Activated T-helper 1 cell treated with anti-CD3 and anti-CD28 coated beads, Interleukin-2, amount 50 U/mL, for 16 hours (primary cell): ENCODE measurements at places on chromosomes 6 and 20.

- DNase-seq = no peak
Observed at GRCh38 chr6:28078050-28078449, 2.3 kb upstream of the ZNF165 start.

- DNase-seq = no peak
Observed at GRCh38 chr6:33427585-33428223, 7.8 kb downstream of the SYNGAP1 start.

DNA sequence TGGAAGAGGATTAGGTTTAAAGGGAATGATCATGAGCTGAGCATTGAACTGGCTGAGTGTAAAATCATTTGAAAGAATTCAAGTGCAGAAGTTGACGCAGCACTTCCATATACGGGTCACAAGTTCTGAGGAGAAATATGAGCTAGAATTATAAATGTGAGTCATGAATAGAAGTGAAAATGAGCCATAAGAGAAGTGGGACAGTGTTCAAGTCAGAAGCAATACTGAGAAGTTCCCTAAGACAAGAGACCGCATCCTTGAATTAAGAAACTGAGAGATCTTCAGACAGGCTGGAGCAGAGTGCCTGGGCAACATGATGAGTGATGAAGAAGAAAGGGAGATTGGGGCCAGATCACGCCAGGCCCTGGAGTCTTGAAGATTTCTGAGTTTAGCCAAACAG lies 209.7 kb downstream of the TBX18 start:
- DNase-seq = no peak

- no peak for DNase-seq
Observed at GRCh38 chr6:62775427-62776022, 435.7 kb upstream of the FKBP1C start.

DNA sequence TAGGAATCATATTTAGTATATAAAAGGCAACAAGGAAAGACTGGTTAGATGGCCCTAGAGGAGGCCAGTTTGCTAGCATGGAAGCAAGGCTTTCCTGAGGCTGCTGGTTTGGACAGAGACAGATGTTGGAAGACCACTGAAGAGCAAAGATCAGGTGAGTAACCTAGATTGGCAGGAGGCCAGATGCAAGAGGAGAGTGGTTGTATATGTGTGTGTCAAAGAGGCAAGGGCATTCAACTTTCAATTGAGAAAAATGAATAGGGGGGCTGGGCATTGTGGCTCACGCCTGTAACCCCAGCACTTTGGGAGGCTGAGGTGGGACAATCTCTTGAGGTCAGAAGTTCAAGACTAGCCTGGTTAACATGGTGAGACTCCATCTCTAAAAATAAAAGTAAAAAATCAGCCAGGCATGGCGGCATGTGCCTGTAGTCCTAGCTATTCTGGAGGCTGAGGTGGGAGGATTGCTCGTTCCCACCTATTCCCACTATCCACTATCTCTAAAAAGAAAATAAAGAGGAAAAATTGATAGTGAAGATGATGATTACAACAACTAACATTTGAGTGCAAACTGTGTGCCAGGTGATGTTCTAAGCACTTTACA lies 79.8 kb downstream of the PRDM1 start:
- no peak for DNase-seq
